ENCODE measurements at places on chromosomes 7 and 10.

DNA sequence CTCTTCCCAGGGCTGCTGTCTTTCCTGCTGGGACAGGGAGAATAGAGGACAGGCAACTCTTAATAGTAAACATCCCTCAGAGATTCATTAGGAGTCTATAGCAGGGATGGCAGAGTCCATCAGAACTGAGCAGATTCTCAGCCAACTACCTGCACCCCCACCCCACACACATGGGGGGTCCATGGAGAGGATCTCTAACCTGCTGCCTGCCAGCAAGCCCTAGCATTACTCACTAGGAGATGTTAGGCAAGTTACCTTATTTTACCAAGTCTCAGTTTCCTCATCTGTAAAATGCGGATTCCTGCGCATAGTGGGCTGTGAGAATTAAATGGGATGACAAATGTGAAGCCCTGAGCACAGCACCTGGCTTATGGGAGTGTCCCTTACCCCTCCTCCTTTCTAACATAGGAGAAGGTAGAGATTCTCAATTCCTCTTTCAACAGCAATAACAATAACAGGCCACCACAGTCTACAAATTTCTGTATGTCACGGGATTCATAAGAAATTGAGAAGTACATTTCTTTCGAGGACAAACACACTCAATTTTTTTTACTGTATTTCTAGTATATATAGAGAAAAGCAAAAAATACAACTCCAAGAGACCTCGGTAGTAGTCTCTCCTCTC, 23.8 kb upstream of the WDR11 start:
- no peak for DNase-seq

- no peak for DNase-seq
Measured at GRCh38 chr10:97567891-97568290, 4.7 kb upstream of the ANKRD2 start.

DNA sequence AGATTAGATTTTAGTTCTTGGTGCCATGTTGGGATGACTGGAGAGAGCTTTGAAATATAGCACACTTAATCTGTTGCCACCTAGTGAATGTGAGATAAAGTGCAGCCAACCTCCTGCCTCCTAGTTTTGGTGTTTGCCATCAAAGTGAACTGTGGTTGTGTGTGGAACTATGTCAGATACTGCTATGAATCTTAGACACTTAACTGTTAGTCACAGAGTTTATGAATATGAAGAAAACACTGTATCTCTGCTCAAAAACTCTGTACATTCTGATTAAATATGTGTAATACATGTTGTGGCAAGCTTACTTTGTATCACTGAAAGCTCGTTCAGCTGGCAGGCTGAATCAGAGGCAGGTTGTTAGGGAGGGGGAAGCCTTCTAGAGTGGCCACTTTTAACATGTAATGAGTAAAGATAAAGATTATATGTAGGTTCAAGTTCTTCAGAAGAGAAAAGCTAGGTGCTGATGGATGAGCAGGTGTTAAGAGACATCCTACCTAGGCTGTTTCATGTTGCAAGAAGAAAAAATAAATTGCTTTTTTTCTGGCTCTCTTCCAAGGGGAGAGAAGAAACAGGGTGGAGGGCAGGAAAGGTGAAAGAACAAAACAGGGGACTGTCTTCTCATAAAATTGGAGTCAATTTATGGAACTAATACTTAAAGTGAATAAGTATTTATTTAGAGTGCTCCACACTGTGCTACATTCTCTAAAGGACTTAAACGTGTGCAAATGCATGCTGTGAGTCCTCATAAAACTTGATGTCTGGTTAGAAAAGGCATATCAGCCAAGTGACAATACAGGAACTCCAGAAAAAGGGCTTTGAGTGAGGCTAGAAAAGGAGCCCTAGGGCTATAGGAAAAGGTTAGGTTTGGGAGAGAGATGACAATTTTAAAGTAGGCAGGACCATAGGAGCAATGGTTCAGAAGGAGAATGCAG, 14.1 kb upstream of the LAMB1 start:
- DNase-seq, result no peak

DNA sequence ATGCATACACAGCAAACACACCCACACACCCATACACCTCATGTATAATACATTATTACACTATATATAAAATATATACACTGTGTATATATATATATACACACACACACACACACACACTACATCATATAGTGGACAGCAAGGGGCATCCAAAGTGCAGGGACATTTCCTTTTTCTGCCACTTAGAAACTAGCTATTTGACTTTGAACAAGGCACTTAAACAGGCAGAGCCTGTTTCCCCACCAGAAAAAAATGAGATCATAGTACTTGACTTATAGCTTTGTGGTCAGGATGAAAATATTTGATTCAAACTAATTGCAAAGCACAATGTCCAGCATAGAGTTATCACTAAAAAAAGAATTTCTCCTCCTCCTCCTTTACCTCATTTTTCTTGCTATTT, 254.3 kb upstream of the NPVF start:
- DNase-seq, result no peak

DNA sequence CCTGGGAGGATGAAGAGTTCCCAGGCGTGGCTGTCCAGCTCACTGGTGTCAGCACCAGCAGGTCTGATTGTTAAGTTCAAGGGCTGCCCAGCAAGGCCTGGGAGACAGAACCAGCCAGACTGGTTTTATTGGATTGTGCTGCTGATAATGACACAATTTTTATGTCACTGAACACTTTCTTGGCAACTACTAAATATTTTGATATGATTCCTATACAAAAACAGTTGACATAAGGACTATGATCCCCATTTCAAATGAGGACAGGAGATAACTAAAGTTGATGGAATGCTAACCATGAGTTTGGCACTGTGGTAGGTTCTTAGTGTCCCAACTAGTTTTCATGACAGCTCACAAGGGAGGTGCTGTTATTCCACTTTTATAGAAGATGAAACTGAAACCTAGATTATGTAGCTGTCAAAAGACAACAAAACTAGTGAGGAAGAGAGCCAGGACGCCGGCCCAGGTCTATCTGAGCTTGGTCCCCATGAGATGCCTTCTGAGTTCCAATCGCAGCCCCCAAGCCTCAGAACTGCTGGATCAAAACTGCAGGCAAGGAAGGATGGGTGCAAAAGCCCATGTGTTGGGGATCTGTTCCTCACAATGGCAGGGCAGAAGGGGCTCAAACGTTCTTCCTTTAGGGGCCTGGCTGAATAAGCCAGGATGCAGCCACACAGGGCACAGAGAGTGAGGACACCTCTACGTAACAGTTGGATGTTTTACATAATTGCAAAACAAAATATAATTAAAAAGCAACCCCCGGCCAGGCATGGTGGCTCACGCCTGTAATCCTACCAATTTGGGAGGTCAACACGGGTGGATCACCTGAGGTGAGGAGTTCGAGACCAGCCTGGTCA, 52.8 kb downstream of the COBL start:
- no peak for DNase-seq

GRCh38 chr10:10353326-10353868, 664.3 kb upstream of the CELF2 start:
- no peak for DNase-seq

DNA sequence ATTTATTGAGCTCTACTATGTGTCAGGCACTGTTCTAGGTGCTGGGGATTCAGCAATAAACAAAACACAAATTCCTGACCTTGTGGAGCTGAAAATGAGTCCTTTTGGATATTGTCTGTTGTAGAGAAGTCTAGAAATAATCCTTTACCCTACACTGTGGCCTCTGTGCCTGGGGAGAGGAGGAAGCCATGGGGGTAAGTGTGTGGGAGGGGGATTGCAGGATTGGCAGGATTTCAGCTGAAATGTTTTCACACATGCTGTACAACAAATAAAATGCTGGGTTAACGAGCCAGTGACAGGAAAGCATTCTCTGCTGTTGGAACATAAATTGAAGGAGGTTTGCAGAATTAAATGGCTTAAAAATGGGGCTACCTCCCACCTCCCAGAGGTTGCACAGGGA, 189.4 kb downstream of the FANK1 start:
- DNase-seq, result no peak

GRCh38 chr7:53812135-53812534, 730.0 kb upstream of the VSTM2A start:
- no peak for DNase-seq

DNA sequence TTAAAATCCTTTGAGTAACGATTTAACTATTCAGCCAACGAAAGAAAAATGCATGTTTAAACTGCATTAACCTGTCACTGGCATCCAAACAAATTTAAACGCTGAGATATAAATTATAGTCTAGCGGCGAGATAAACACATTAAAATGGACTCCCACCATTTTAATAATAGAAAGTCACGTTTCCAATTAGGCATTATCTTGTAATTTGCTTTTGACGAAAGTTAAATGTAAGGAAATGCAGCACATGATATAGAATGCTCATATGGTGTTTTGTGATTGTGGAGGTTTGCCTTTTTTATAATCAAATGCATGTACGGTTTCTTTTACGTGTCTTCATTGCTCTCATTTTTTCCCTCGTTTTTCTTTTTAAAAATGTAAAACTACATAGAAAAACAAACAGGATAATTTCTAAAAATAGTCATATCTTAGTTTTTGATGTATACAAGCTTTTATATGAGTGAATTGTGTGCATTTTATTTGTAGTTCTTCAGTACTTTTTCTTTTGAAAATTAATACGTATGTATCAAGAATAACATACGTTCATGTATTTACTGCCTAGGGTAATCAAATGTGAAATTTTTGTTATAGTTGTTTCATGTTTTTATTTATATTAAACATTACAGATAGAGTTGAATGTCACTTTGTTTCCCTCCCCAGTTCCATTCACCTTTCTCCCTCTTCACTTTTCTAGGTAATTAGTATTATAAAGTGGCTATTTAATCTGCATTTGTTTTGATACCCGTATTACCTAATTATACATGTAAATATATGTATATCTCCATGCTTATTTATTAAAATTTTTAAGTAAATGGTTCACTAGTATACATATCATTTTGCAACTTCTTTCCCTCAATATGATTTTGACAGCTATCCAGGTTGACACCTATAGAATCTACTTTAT, 1.1 kb upstream of the KLF14 start:
- DNase-seq, result no peak

DNA sequence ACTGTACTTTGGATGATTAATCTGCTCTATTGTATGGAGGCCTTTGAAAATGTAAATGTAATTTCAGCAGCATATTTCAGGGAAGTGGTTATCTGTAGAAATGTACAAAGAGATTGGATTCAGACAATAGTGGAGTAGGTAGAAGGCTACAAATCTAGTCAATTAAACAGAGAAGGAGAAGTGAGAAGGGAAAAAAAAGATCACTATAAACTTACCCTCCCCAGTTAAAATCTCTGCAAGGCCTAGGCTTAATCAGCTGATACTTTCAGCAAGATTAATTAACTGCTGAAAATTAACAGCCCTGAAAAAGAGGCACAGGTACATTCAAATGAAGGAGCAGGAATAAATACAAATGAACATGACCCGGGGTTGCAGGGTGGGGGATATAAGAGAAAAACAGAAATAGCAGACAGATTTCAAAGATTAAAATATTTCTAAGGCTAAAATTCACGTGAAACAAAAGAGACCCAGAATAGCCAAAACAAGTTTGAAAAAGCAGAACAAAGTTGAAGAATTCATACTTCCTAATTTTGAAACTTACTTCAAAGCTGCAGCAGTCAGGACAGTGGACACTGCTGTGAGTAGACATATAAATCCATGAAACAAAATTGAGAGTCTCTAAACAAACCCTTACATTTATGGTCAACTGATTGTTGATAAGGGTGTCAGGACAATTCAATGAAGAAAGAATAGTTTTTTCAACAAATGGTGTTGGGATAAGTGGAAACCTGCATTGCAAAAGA, 96.0 kb downstream of the NRCAM start:
- DNase-seq, result no peak

DNA sequence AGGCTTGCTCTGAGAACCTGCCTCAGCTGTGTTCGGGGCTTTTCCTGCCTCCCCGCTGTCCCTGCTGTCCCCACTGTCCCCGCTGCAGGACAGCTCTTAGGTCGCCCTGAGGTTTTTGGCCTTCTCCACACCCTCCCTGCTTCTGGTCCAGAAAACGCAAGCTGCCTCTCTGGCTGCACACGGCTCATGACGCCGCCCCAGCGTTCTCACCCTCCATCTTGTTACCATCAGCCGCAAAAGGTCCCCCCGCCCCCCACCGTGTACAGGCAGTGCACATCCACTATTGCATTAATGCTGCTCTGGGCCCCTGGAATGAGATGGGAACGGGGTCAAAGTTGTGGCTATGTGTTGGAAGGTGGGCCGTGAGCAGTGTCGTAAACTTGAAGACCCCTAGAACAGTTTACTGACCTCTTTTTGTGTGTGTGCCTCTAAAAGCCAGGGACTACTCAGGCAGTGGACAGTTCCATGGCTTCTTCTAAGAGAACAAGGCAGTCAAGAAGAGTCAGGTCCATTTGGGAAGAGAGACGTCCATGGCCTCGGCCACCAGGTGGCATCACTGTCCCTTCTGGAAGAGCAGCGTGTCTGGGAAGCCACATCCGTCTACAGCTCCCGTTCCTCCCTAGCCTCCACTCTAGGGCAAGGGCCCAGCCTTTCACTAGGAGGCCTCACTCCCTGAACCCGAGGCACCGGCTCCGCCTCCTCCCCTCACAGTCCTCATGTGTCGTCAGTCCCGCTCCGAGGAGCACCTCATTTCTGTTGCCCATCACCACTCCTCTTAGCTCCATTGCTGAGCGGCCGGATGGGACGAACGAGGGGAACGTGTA, 38.5 kb upstream of the MKRN1 start:
- peak; percentile 41 for DNase-seq

DNA sequence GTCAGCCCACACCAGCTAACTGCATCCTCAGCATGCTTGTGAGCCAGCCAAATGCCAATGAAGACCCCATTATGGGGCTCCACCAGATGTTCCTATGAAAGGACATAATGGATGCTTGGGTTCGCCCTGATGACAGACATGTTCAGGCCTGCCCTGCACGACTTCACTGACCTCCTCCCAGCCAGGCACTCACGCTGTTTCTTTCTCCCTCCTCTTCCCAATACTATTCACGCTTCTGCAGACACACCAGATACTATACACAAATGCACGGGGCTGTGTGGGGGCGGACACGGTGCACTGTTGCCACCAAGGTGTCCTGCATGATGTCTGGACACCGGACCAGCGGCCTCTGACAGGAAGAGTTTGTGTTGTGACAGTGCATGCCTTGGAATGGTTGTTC, 284.2 kb downstream of the PRPF18 start:
- DNase-seq, result no peak

DNA sequence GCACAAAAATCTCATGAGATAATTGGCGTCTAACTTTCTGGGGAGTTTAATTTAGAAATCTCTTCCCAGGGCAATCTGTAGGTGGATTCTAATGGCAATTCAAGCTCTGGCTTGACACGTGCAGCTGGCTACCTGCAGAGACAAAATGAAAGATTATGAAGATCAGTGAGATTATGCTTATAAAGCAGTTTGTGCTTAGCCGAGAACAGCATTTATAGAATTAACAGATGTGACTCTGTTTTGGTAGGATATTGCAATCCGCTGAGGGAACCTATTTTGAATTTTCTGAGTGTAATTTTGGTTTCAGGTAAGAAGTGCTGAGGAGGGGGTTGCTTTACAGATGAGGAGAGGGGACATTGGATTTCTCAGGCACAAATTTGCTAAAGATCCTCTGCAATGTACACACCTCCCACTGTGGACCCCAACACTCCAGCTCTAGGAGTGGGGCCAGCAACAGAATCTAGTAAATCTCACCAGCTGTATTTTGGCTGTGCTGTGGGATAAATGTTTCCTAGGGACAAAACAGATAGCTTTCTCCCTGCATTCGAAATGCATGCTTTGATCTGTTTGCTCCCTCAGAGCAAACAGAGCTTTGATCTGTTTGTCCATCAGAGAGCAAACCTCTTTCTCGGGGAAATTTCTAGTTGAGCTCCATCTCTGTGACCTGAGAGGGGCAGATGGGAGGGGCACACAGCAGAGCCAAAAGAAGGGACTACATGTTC, 7.4 kb downstream of the GJD4 start:
- no peak for DNase-seq

- DNase-seq, result no peak
Measured at GRCh38 chr10:78309536-78310237, 276.0 kb downstream of the RPS24 start.
